ENCODE measurements at places on chromosomes 7 and 10.

GRCh38 chr10:130359711-130360110 is 223.5 kb downstream of the GLRX3 start:
- DNase-seq = no peak

DNA sequence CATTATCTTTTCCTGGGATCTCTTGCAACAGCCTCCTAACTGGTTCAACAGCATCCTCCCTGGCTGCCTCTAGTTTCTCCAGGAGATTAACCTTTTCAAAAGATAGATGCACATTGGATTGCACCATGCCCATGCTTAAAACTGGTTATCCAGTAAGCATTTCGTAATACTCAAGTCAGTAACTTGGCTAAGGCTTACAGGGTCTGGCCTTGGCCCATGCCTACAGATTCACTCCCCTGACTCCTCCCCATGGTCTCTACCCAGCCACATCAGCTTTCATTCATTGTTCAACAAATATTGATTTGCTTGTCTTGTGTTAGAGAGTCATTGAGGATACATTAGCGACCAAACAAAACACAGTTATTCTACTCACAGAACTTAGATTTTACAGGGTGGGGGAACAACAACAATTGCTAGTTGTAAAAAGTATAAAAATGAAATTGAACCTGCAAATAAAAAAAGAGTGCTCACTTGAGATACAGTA is 1.8 kb upstream of the KIF20B start:
- no peak for DNase-seq

GRCh38 chr7:122864016-122864415 is 22.2 kb downstream of the CADPS2 start:
- no peak for DNase-seq

DNA sequence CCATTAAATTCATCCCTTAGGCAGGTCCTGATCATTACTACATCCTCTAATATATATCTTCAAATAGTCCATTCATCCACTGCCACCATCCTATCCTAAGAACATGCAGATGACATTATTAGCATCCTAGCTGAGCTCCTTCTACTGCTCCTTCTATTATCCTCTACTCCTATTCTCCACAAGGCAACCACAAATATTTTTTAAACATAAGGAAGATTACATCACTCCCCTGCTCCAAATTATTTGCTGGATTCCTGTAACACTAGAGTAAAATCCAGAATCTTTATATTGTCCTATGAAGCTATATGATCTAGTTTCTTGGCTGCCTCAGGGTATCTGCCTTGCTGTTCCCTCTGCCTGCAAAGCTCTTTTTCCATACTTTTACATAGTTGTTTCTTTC is 176.3 kb upstream of the SLC26A5 start:
- no peak for DNase-seq

DNA sequence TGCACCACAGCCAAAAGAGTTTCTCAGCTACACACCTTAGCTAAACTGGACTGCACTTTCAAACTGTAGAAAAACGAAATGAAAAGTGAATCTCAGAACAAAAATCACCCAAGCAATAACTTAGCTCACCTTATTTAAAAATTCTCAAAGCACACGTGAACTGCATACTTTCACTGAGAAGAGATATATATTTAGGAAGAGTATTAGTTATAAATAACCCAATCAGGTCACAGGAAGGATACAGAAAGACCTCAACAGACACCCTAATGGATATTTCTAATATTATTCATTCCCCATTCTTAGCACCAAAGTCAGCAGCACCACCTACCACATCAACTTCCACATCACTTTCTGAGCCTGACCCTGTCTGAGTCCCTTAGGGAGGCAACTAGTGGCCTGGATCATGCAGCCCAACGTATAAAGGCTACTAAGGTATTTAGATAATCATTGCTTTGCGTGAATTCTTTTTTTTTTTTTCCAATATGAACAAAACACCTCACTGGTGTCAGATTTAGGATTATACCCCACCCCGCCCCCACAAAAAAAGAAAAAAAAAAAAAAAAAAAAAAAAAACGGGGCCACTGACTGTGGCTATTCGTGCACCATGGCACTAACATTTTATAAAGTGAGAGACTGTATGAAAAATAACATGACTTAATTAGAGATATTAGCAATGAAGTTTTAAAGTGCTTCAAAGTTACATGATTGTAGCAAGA is 2.6 kb downstream of the ABI1 start:
- DNase-seq = no peak

GRCh38 chr7:77838929-77839491 is 40.4 kb downstream of the PHTF2 start:
- DNase-seq = no peak

DNA sequence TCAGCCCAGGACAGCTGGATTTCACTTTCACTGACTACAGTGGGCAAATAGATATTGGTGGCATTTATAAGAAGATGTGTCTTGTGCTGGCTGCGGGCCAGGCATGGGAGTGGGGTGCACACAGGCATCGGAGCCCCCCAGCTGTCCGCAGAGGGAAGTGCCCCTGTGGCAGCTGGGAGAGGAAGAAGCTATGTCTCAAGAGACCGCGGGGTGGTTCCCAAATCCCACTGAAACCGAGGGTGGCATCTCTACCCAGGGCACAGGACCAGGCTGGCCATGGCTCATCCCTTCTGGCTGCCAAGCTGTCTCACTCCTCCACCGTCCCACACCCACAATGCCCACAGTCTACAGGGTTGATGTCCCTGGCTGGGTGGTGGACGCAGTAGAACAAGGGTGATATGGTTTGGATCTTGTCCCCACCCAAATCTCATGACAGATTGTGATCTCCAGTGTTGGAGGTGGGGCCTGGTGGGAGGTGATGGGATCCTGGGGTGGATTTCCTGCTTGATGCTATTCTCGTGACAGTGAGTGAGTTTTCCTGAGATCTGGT is 94.8 kb downstream of the TCERG1L start:
- no peak for DNase-seq

- no peak for DNase-seq
Measured at GRCh38 chr10:7477538-7478334, 66.9 kb upstream of the SFMBT2 start.

DNA sequence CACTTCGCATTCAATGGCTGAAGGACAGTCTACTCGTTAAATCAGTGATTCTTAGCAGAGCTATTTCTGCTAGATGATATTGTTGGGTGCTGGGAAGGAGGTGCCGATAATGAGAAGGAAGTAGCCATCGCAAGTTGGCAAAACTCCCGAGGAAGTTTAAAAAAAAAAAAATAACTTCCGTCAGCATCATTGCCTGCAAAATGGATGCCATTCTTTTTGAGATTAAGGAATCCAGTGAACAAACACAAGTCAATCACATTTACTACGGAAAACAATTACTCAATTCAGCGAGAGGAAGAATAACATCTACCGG is 74.4 kb upstream of the SFMBT2 start:
- DNase-seq = no peak

DNA sequence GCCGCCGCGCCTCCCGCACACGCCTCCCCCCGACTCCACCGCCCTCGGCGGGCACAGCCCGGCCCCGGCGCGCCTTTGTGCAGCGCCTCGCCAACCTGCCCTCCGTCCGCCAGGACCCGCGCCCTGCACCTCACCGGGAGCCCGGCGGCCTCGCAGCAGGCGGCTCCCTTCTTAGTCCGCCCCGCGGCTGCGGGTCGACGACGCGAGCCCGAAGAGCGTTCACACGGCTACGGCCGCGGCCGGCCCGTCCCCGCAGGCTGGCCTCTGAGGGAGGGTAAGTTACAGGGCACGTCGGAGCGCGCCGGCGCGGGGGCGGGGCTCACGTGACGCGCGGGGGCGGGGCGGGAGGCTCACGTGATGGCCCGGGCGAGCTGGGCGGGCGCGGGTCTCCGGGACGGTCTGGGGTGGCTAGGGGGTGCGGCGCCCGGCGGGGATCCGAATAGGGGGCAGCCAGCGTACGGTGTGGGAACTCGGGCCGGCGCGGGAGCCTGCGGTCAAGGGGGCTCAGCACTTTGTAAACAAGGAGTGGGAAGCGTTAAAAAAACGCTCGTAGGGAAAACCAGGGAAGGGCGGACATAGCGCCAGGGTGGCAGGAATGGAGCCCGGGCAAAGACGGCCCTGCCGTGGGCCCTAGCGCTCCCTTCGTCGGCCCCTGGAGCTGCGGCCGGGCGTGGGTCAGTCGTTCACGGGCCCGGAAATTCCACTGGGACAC is at the start of gene ARHGAP12:
Gene ARHGAP12 (minus strand): TSS at position 283 of the 712 bp plus-strand sequence. CDS start 19,976 bp downstream, outside the sequence.
- peak; percentile 73 for DNase-seq

GRCh38 chr10:46304062-46304461 is 17.3 kb downstream of the ANTXRL start:
- DNase-seq = no peak

DNA sequence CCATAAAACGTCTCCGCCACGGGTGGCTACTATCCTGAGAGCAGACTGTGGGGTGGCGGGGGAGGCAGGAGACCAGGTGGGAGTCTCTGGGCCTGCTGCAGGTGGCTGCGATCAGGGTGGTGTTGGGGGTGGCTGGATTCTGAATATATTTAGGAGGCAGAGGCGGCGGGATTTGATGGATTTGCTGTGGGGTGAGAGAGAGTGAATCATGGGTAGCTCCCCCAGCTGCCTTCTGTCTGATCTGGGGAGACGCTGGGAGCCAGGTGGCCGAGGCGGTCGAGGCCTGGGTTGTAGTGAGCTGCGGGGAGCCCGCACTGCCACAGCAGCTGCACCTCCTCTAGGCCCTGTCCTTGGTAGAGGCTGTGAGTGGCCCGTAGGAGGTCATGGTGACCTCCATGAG is 48.2 kb upstream of the PFKFB3 start:
- DNase-seq = no peak

GRCh38 chr7:151244841-151245346 is 3.6 kb downstream of the SMARCD3 start:
- no peak for DNase-seq

GRCh38 chr10:62454687-62455397 is 80.7 kb downstream of the ZNF365 start:
- no peak for DNase-seq

- no peak for DNase-seq
Measured at GRCh38 chr7:26070290-26070689, 81.7 kb upstream of the NFE2L3 start.

- DNase-seq = no peak
Measured at GRCh38 chr10:85645926-85646711, 720.5 kb downstream of the GRID1 start.

DNA sequence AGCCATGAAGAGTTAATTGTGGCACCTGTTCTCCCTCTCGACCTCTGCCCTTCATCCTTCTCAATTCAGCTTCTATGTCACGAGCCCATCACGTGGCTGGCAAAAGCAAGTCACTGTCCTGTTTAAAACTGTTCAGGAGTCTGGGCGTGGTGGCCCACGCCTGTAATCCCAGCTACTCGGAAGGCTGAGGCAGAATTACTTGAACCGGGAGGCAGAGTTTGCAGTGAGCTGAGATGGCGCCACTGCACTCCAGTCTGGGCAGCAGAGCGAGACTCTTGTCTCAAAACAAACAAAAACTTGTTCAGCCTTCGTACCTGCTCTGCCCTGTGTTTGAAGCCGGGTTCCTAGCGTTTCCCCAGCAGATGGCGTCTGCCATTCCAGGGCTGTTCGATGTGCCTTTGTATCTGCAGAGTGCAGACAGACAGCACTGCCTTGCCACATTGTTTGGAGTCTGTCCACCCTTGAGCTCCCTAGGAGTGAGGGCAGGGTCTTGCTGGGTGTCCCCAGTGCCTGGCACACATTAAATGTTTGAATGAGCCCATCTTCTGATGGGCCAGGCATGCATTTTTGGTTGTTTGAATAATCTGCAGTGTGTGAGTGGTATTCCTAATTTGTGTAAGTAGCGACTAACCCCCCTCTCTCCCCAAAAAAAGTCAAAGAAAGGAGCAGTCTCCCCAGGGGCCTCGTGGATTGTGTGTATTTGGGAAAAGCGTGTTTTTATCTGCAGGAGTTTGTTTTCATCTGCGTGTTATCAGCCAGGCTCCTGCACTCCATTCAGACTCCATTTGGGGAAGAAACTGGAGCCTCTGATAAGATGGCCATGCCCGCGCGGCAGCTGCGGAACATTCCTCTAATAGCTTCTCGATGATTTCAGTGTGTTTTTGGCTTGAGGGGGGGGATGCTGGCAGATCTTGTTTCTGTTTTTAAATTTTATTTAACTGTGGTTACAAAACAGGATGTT is 61.2 kb downstream of the DNAJB6 start:
- DNase-seq = no peak

DNA sequence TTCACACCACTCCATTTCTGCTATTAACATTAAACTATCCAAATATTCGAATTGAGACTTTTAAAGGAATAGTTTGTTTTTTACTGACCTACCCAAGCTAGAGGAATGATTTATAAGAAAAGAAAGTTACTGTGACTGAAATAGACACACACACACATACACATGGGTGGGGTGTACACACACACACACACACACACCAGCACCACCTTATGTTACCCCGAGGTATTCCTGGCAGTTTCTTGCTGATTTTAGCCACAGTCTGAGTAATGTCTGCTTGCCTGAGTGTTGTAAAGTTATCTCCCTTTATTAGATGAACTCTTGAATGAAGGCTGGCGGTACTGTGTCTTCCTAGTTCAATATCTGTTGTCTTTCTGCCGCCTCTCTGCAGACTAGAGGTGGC is 91.3 kb upstream of the PRKG1 start:
- DNase-seq = no peak

DNA sequence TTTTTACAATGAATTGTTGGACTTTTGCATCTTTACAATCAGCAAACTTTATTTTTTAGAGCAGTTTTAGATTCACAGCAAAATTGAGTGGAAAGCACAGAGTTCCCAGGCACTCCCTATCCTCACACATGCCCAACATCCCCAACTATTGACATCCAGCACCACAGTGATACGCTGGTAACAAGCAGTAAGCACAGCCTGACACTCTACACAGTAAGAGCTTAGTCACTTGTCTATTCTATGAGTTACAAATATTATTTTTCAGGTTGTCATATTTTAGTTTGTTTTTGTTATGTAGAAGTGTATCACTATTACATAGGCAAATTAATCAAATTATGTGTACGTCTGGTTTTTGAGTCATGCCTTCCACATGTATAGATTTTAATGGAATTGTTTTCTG is 27.0 kb upstream of the GIMAP7 start:
- DNase-seq = no peak

DNA sequence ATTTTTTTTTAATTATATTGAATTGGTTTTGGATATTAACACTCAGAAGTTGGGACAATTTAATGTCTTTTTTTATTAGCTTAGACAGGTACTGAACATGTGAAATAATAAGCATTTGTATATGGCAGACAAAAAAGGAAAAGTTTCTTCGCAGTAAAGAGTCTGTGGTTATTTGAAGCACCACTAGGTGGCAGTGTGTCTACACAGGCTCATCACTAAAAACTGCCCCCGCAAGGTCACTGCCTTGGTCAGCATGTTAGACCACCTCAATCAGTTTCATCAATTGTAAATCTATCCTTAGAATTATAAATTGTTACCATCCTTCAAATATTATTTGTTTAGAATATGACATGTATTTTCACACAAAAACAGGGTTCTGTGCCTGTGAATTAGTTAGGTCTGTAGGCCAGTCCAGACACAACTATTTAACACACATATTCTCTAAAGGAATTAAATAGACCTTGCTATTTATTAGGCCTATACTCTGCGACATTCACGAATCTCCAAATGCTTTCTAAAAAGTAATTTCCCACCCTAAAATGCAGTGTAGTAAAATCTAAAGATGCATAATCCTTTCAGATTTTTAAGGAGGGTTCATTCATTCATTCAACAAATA is 17.0 kb downstream of the PNLIPRP3 start:
- DNase-seq = no peak
